Adipocyte (in vitro differentiated cells): ENCODE measurements at places on chromosomes 4 and X.

GRCh38 chr4:36013206-36013605 is 231.1 kb downstream of the ARAP2 start:
- no peak for DNase-seq

GRCh38 chrX:101051153-101051548 is 760 bp downstream of the TRMT2B start:
- no peak for DNase-seq

DNA sequence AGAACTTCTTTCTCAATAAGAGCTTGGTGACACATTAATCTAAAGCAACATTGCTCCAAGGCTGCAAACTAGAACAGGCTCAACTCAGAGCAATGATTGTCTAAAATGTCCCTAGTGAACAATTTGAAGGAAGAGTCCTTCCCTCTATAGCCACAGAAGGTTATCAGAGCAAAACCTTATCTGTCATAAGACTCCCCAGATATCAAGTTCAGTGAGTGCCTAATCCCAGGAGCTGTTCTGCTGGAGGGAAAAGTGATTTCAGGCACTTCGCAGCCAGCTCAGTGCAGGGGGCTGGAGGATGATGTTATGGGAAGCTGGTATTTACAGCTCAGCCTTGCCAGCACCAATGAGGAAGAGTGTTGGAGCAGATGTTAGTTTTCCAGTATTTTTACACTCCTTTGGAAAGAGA is 497.5 kb downstream of the INPP4B start:
- no peak for DNase-seq

DNA sequence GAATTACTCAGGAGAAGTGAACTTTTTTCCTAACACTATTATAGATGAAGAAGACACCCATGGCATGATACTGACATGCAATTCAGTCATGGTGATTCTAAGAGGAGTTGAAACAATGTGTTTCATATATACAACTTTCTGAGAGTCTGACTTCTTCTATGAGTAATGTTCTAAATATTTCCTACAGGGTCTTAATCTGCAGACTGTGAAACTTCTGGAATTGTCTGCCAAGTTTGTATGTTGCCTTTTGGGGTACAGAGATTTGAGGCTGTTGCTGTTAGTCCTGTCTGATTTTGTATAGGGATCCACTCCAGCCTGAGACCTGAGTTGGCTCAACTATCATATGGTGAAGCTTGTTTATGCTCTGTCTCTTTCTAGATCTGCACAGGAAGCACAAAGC is 160.6 kb upstream of the GATB start:
- no peak for DNase-seq

DNA sequence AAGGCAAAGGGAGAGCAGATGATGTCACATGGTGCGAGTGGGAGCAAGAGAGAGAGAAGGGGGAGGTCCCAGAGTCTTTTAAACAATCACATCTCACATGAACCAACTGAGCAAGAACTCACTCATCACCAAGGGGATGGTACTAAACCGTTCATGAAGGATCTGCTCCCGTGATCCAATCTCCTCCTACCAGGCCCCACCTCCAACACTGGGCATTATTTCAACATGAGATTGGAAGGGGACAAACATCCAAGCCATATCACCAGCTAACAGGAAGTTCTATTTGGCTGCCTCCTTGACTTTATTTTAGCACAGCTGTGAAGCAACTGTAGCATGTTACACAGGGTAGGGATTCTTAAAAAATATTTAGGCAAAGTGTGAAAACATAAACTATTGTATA is 102.5 kb downstream of the DDIT4L start:
- no peak for DNase-seq

- peak; percentile 29 for DNase-seq
Measured at GRCh38 chrX:20595928-20596575, 329.3 kb upstream of the RPS6KA3 start.
